Small intestine (tissue), 16 donors: ENCODE measurements at places on chromosomes 2 and 18. TPM values are rescaled to one million over a fixed set of nuclear protein-coding genes. Genes with fewer than 3 reads are reported as not detected.

CCBE1 gene
- polyA plus RNA-seq, result 0.27 TPM

TRIM43 gene
- not detected for polyA plus RNA-seq

LIPT1 gene
- 7.0 TPM for polyA plus RNA-seq

SLC19A3 gene
- 8.4 TPM for polyA plus RNA-seq

FSHR gene
- polyA plus RNA-seq, result not detected

CHRNG gene
- not detected for polyA plus RNA-seq

DNA sequence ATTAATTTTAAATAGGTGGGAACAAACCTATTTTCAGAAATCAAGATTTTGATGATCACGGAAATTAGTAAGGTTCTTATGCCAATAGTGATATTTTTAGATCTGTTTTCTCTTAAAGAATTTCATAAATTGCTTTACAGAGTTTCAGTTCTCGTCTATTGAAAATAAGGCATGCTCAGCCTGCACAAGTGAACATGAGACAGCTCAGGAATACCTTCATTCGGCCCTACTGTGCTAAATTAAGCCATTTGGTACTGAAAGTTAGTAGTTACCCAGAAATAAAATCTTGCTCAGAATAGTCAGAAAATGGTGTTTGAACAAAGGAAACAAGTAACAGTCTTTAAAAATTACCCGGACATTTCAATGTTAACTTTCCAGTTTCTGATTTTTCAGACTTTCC is 60.4 kb downstream of the DLGAP1 start:
- no peak for DNase-seq

DNA sequence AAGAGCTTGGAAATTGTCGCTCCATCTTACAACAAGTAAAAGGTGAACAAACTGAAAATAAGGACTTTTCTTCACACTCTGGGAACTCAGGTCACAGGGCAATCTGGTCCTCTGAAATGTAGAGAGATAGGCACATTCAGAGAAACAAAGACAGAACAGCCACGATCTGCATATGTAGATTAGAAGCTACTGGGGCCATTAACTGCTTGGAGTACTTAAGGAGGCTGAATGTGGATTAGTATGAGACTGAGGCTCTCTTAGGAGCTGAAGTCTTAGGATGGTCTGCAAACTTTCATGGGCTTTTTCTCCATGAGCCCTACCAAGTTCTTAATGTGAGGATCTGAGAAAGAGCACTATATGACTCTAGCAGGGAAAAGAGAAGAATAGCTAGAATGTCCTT is 265.3 kb upstream of the NXPH2 start:
- DNase-seq, result no peak

DNA sequence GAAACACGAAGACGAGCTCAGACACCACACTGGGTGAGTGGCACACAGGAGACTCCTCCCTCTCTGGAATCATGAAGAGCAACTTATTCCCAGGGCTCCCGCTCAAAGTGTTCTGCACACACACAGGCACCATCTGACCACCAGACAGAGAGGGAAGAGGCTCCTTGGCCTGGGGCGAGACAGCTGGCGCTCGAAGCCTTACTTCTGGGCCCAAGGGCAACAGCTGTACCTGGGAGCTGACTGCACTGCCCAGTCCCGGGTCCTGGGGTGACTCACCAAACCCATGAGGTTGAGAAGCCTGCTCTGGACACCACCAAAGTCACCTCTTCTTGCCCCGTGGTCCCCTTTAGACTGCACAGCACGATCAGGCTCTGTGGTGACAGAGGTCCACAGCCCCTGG is 42.4 kb downstream of the ADCY3 start:
- DNase-seq, result no peak

GRCh38 chr2:28450901-28451565 is 44.8 kb upstream of the PLB1 start:
- no peak for DNase-seq

- DNase-seq, result no peak
Measured at GRCh38 chr2:100757621-100758394, 62.1 kb upstream of the NPAS2 start.

GRCh38 chr2:5121642-5122041 is 570.5 kb upstream of the SOX11 start:
- no peak for DNase-seq

DNA sequence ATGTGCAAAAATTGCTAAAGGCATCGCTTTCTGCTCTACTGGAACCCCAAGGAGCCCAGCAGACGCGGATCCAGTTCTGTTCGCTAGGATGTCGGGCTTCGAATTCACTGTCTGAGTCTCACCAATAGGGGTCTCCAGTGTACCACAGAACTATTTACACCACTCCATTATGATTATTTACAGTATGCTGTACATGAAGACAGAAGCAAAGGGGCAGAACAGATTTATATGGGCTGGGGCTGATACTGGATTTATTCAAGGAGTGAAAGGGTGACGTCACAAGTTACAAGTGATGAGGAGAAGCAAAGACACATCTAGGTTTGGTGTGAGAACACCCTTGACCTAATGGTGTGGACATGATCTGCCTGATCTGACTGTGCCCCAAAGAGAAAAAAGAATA is 185.3 kb upstream of the ATP5MC3 start:
- peak; percentile 67 for DNase-seq

GRCh38 chr18:34411952-34412351 is 187.2 kb upstream of the NOL4 start:
- DNase-seq, result no peak

GRCh38 chr2:113240915-113241911 is 37.5 kb downstream of the PAX8 start:
- peak; percentile 58 for DNase-seq

DNA sequence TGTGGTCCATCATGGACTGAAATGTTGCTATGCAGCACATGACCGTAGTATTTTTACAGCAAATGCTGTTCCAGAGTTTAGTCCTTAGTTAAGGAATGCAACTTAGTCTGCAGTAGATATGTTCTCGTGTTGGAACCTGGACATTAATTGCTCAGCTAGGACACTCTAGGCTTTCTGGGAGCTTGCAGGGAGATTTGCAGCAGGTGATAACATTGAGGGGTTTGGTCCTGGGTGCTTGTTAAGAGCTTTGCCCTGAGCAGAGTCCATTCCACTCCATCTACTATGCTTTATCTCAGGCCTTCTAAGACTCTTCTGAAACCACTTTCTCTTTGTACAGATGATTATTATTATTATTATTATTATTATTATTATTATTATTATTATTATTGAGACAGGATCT is 27.1 kb downstream of the DRC1 start:
- peak; percentile 36 for DNase-seq

GRCh38 chr2:180254872-180255271 is 247.8 kb upstream of the CWC22 start:
- DNase-seq, result no peak

DNA sequence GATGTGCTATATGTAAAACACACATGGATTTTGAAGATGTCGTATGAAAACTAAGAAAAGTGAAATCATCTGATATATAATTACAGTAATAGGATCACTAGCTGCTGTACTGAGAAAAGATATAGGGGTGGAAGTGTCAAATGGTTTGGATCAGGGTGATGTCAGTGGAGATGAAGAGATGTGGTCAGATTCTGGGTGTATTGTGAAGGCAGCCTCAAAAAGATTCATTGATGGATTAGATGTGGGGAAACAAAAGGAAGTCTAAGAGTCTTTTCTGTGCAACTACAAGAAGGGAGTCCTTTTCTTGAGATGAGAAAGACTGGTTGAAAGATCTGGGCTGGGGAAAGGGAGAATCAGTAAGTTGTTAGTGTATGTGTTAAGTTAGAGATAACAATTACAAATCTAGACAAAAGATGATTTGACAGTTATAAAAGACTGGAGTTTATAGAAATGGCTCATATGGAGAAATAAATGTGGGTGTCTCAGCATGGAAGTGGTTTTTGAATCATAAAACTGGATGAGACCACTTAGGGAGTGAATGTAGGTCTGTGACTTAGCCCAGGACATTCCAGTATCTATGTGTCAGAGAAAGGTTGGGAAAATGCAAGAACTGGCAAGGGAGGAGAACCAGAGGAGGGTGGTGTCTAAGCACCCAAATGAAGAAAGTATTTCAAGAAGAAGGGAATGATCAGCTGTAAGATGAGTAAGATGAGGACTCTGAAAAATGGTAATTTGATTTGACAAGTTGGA is 347.4 kb downstream of the PARD3B start:
- DNase-seq, result no peak

DNA sequence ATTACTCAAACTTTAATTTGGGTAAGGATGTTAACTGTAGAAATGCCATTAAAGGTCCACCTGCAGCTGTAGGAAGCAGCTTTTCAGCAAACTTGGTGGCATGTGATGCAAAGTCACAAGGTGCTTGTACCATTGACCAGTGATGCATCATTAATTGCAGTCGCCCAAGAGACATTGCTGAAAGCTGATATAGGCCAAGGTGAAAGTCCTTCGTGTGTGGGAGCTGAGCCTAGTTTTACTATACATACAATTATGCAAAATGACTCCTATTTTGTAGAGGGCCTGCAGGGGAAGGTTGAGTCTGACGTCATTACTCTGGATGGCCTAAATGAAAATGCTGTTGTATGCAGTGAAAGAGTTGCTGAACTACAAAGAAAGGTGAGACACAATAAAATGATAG is 40.5 kb downstream of the ALMS1 start:
- DNase-seq, result peak; percentile 48

- peak; percentile 60 for DNase-seq
Measured at GRCh38 chr2:47249157-47249900, 94.2 kb upstream of the STPG4 start.

DNA sequence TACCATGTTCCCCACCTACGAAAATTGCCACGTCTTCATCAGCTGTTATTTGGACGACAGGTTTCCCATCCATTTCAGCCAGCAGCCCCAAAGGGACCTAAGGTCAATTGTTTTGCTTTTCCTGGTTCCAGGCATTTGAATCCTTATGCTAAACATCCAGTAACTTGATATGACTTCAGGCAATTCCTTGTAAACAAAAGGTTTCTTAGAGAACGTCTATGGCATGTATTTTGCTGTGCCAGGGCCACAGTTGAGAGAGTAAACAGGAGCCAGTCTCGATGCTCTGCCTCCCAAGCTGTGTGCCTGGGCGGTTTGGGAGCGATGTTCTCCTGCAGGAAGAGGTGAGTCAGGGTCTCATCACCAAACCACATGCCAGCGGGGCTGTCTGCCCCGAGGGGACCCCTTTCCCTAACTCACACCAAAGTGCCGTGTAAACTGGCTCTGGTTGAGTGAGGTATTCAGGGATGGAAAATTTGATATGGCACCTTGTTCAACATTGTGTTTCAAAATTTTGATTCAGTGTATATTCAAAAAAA is 12.9 kb upstream of the MC5R start:
- no peak for DNase-seq

DNA sequence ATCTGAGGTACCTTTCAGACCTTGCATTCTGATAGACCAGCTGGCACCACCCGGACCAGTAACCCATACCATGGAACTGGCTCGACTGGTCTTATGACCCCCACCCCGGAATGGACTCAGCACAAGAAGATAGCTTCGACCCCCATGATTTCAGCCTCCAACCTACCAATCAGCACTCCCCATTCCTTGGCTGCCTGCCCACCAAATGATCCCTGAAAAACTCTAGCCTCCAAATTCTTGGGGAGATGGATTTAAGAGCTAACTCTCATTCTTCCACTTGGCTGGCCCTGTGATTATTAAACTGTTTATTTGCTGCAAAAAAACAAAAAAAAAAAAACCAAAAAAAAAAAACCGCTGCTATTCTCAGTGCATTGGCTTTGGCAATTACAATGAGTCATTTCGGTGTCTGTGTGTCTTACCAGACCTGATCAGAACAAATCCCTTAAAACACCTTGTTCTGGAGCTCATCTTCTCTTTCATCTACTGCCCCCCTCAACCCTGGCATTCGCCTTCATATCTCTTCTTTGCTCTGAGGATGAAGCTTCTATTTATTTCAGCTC is 60.1 kb upstream of the KIF5C start:
- DNase-seq, result no peak
